ENCODE measurements at places on chromosomes 7 and 10. TPM values are rescaled to one million over a fixed set of nuclear protein-coding genes. Genes with fewer than 3 reads are reported as not detected.

Gene ELN
- total RNA-seq, result 31.9 TPM

Gene ETV1
- 8.5 TPM for total RNA-seq

Gene FXYD4
- 13.8 TPM for total RNA-seq

GRCh38 chr7:103691291-103691690 is 245.3 kb upstream of the SLC26A5 start:
- no peak for DNase-seq

DNA sequence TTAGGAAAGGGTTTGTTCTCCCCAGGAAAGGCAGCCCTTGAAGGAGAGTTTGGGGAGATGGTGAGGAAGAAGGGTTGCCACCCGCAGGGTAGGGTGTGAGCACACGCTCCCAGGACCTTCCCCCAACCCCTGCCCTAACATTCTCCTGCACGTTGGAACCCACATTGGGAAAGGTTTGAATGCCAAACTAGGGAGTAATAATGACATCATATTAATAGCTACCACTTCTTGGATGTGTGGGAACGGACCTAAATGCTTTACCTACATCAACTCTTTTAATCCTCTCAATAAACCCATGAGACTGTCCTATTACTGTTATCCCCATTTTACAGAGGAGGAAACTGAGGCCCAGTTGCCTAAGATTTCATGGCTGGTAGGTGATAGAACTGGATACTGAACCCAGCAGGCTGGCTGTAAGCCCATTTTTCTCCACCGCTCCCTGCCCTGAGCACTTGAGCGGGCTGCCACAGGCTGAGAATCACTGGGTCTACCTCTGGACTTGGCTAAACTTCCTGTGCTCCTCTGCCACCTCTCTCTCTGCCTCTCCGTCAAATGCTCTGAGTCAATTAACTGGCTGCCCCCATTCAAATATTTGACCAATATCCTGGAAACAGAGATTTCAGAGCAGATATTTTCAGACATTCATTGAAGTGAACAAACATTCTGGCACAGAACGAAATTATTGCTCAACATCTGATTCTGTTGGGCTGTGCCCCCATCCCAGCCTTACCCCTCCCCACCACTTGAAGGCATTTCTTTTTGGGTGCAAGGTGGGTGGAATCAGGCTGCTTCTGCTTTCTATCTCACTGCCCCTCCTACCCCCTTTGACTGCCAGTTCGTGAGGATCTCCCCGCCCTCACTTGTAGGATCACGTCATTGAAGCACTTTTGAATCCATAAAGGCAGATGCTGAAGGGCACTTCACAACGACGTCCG is 129.7 kb downstream of the C10orf105 start:
- DNase-seq, result no peak

DNA sequence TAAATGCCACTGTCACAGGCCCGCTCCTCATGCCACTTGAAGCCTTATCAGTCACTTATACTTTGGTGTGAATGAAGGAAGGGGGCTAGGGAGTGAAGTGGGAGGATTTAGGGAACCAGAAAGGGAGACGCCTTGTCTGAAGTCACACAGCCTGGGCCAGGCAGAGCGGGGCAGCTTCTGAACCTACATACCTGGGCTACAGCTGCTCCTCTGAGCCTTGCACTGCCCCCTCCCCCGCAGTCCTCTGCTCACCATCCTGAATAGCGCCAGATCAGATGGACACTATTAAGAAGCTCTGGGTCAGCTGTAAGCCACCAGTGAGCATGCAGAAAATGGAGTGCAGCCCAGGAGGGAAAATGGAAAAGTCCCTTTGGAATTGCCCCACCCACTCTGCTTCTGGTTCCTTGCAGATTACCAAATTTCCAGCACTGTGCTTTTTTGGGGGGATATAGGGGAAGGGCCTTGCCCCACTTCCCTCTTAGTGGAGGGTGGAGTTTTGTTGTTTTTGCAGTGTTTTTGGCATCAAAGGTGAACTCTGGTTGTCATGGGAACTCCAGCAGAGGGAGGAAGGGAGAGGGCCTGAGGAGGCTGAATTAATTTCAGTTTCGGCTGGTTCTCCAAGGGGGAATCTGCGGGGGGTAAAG is 35.0 kb upstream of the ADCYAP1R1 start:
- no peak for DNase-seq

- no peak for DNase-seq
These were observed 18.1 kb upstream of the GPR141 start for GRCh38 chr7:37665352-37666022.
